ENCODE measurements at places on chromosomes 7 and 10.

DNA sequence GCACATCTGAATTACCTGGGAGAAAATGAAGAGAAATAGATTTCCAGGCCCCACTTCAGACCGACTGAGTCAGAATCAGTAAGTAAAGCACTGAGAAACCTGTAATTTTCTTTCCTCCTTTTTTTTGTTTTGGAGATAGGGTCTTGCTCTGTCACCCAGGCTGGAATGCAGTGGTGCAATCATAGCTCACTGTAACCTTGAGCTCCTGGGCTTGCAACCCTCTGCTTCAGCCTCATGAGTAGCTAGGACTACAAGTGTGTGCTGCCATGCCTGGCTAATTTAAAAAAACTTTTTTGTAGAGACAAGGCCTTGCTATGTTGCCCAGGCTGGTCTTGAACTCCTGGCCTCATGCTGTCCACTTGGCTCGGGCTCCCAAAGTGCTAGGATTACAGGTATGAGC is 260.2 kb downstream of the STK31 start:
- DNase-seq: no peak

DNA sequence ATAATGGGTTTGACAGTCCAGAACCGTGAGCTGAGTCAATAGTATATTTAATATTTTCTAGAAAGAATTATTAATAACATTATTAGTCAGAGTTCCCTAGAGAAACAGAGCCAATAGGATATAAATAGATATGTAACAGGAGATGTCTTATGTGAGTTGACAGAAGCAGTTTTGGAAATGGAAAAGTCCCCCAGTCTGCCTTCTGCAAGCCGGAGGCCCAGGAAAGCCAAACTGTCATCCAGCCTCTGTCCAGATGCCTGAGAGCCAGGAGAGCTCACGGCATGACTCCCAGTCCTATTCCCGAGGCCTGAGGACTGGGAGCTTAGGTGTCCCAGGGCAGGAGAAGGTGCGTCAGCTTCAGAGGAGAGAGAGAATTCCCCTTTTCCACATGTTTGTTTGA is 286.4 kb upstream of the ADARB2 start:
- no peak for DNase-seq

- DNase-seq: no peak
Measured at GRCh38 chr10:63247771-63248170, 114.6 kb downstream of the NRBF2 start.

- DNase-seq: no peak
Measured at GRCh38 chr10:70530315-70530714, 51.7 kb downstream of the PALD1 start.

DNA sequence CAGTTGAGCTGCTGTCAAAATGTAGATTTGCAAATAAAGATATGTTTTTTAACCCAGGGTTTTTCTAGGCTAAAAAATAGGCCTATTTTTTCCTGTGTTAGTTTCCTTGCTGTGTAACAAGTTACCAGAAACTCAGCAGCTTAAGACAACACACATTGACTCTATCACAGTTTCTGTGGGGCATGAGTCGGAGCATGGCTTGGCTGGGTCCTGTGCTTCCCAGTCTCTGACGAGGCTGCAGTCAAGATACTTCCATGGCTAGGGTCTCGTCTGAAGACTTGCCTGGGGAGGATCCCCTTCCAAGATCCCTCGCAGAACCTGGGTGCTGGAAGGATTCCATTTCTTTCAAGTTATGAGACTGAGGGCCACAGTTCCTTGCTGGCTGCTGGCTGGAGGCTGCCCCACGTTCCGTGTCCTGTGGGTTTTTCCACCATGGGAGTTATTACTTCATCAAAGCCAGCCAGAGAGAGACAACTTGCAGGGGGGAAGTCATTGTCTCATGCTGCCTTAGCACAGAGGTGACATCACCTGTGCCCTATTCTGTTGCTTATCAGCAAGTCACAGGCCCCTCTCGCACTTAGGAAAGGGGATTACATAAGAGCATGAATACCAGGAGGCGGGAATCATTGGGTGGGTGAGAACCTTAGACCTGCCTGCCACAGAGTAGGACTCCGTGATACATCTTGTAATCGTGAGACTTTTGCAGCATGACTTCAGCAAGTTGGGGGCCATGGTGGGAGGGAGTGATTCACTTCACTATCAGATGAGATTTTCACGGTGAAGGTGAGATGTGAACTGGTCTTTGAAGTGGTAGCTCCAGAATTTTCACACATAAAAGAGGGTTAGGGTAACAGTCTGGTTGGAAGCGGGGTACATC is 77.9 kb downstream of the CCNY start:
- DNase-seq: no peak

DNA sequence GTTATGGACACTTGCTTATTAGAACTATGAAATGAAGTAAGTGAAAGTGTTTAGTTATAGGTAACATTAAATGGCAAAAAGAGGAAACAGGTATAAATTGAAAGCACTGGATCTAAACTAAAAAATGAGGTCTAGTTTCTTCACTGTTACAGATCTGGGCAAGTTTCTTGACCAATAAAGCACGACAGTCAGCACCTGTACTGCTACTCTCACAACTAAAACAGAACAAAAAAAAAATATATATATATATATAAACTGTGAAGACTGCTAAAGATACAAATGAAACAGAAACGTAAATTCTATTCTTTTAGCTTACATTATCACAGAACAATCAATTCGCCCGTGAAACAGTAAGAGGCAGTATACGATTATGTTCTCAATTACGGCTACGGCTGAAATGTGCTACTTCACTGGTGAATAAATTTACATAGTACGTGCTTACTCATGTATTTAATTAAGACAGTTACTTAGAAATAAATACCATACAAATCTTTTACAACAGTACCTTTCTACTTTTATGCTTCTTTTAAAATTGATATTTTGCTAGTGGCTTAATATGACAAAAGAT is 4.2 kb downstream of the AHR start:
- no peak for DNase-seq

DNA sequence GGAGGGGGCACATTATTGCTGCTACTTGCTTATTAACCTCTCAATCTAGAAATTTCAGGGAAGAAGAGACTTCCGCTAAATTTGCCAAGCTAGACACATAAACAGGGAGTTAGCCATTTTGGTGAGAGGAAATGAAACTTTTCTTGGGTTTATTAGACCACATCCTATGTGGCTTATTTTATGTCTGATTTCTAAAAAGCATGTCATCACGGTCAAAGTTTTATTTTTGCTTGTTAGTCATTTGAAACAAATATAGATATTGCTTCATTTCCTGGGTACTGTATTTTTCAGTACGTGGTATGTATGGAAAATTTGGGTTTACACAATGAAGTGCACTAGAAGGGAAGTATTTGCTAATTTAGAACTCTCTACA is 144.1 kb downstream of the TCF7L2 start:
- DNase-seq: no peak

DNA sequence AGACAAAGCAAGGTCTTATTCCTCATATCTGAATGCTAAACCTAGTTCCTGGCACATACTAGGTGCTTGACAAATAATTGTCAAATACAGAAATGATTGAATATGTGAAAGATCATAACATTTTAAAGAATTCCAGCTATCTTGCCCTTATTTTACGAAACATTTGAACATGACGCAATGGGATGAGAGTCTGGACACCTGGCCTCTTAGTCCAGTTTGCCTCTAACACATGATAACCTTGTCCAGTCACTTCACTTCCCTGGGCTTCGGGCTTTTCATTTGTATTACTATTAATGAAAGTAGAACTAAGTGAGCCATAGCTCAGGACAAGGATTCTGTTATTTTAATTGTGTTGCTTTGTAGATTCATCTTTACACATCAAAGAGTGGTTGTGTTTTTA is 32.6 kb downstream of the PNLIPRP3 start:
- no peak for DNase-seq

- DNase-seq: no peak
Measured at GRCh38 chr7:106260136-106260561, 24.6 kb downstream of the NAMPT start.

GRCh38 chr7:88357294-88357693 is 50.6 kb upstream of the STEAP4 start:
- DNase-seq: no peak

DNA sequence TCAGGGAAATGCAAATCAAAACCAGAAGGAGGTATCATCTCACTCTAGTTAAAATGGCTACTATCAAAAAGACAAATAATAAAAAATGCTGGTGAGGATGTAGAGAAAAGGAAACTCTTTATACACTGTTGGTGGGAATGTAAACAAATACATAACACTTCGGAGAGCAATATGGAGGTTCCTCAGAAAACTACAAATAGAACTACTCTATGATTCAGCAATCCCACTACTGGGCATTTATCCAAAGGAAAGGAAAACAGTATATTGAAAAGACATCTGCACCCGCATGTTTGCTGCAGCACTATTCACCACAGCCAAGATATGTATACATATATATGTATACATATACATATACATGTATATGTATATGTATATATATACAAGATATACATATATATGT is 94.2 kb downstream of the C10orf90 start:
- DNase-seq: no peak

DNA sequence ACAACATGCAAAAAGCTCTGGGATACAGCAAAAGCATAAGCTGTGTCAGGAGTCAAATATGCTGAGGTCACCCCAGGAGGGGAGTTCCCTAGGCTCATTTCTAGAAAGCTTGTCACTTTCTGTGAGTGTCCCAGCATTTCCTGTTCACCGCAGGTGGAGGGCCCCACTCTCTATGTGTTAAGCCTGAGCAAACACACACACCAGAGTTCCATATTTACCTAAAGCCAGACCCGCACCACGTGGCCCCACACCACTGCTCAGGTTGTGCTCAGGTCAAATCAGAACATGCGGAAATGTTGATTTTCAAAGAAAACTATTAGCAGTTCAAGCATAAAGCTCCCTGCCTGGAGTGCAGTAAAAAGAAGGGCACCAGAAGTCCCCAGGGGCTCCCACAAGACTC is 259.6 kb upstream of the PPP2R2D start:
- DNase-seq: no peak

DNA sequence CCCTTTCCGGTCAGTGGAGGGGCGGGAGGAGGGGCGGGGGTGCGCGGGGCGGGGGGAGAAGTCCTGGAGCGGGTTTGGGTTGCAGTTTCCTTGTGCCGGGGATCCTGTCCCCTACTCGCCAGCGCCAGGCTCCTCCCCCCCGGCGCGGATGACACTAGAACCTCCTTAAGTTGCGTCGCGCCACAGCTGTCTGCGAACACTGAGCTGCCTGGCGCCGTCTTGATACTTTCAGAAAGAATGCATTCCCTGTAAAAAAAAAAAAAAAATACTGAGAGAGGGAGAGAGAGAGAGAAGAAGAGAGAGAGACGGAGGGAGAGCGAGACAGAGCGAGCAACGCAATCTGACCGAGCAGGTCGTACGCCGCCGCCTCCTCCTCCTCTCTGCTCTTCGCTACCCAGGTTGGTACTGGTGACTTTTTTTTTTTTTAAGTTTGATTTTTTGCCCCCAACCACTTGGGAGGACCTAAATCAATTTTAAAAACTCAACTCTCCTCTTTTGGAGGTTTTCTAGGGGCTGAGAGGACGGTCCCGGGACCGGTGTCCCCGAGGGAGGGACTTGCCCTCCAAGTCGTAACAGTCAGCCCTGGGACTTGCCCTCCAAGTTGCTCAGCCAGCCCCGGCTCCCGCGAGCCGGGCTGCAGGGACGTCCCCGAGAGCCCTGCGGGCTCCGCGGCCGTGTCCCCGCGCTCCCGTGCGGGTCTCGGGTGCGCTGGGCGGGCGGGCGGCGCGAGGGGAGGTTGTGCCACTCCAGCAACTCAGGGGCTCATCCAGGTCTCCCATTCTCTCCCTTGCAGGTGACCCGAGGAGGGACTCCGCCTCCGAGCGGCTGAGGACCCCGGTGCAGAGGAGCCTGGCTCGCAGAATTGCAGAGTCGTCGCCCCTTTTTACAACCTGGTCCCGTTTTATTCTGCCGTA is at the start of gene GATA3:
GATA3 (plus strand) TSS at position 195 of the 914 bp plus-strand sequence. CDS start 968 bp downstream, outside the sequence.
- DNase-seq: peak; percentile 71

DNA sequence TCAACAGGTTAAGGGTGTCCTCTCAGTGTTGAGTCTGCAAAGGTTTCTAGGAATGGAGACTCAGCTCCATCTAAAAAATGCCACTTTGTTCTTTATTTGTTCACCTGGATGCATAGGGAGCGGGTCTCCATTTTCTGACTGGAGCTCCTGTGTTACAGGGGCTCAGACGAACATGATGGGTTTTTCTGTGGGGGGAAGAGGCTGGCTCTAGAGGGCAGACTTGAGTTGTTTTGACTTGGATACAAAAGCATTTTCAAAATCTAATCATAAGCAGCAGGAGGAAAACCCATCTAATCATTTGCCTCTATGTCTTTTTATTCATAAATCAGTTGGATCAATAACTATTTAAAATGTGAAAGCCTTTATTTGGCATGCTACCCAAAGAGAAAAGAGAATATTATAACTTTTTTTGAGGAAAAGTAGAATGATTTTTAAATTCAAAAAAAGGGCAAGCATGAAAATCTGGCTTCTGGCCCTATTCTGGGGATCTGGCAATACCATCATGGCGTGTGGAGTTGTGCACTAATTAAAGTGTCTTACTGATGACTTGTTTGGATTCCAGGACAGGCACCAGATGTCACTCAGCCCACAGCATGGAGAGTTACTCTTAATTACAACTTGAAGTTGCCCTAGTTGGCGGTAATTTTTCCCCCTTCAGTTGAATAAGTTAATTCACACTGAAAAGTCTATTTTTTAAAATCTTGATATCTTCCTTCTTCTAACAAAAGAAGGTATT is 594.9 kb downstream of the REEP3 start:
- DNase-seq: no peak

DNA sequence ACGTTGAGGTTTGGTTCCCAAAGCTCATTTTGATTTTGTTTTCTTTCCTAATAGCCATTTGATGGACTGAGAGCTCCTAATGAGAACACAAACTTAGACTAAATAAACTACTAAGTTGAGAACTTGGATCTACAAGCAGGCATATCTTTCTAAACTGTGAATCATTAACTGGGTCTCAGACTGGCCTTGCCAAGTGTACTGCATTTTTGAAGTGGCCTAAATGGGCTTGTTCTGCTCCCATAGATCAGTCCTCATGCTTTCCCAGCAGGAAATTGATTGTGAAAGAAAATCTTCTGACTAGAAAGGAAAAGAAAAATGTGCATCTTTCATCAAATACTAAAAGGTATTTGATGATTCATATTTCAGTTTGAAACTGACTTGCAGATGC is 46.7 kb upstream of the RBM33 start:
- DNase-seq: no peak

GRCh38 chr10:5553400-5554170 is 28.8 kb downstream of the CALML3 start:
- no peak for DNase-seq

DNA sequence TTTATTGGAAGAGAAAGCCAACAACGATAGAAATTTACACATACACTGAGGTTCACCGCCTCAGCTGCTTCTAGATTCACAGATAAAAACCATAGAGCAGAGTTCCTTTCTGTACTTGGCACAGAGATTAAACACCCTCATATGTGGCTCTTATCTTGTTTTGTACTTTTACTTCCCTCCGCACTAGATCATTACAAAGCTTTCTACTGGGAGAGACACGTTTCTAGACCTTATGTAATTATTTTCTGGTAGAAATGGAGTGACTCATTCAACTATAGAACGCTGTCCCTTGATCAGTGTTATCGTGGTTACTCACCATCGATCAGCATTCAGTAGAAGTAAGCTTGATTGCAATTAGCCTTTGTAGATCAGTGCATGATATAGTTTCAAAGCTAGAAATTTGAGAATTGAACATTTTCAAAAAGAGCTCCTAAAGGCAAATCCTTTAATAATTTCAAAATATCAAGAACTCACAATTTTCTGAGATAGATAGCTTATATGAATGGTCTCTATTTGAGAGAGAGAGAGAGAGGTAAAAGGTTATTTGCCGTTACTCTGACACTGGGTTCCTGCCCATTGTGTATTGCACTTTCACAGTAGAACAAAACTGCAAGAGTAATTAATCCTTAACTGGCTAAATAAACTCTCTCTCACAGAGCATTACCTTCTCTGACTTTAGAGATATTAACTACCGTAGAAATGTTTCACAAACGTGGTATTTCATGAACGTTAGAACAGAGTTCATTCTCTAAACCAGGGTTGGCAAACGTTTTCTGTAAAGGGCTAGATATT is 26.1 kb upstream of the DNAJC1 start:
- DNase-seq: no peak

All from activated CD8-positive, alpha-beta memory T cell treated with anti-CD3 and anti-CD28 coated beads for 1 hour (primary cell).